GM13977 (cell line): ENCODE measurements at places on chromosomes 5 and 9.

DNA sequence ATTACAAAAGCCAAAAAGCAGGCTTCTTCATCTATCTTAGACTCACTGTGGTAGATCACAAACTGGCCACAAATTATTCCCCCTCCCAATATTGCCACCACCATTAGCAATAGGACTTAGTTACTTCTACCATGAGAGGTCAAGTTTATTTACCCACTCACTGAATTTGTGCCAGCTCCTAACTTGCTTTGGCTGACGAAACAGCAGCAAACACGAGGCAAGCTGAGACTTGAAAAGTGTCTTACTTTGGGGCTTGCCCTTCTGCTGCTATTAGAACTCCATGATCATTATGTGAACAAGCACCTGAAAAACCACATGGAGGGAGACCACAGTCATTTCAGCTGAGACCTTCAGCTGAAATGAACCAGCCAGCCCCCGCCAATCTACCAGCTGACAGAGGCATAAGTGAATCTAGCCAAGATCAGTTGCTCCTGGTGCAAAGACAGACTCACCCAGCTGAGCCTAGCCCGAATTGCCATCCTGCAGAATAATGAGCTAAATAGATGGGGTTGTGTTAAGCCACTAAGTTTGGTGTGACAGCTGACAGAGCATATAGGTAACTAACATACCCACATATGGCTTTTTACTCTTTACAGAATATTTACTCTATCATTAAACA lies 5.7 kb downstream of the WDR41 start:
- no peak for DNase-seq

- no peak for DNase-seq
Measured at GRCh38 chr9:121424024-121424432, 54.0 kb upstream of the STOM start.

- DNase-seq: peak; percentile 85
Measured at GRCh38 chr9:128361986-128362646, 9.1 kb upstream of the URM1 start.

DNA sequence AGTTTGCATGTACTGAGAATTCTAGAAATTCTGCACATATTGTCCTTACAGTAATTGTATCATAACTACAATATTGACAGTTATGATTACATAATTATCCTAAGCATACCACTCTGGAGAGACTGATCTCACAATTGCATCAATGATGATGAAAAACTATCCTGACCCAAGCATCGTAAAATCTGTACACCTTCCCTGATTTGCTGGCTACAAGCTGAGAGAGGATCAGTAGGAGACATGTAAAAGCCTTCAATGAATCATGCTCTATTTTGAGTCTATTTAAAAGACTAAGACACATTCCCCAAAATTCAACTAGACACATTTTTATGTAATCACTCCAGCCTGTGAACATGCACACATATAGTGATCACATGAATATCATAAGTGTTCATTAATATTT lies 1833.8 kb downstream of the EFNA5 start:
- DNase-seq: no peak

DNA sequence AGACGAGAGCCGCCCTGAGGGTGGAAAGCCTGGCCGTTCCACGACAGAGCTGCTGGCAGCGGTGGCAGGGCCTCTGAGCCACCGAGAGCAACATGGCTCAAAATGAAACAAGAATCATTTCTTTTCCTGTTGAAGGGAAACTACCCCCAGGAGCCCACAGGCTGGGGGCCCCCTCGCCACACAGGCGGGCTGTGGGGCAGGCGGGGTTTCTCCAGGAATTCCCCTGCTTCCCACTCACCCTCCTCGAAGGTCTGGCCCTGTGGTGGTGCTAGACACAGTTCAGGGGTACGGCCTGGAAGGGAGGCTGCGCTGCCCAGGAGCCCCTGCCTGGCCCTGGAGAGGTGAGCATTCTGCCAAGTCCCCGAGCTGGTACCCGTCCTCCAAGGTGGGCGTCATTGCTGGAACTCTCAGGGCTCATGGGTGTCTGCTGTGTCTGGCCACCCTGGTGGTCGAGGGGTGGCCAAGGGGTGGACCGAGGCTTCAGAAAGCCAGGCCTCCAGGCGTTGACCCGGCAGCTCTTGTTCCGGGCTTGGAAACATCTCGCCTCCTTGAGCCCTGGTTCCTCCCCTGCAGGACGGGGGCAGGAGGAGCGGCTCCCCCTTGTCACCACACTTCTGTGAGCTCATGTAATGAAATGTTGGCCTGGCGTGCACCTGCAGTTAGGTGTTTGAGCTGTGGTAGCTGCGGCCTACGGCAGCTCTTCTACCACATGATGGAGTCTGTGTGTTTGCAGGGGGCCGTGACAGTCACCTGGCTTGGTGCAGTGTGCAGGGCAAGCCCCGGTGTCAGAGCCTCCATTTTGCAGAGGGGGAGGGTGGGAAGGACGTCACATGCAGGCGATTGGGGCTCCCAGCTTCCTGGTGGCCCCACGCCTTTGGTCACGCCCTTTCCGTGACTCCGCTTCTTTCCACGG lies 65.3 kb downstream of the RXRA start:
- DNase-seq: peak; percentile 79

GRCh38 chr5:22598796-22599195 lies 254.3 kb downstream of the CDH12 start:
- DNase-seq: no peak

DNA sequence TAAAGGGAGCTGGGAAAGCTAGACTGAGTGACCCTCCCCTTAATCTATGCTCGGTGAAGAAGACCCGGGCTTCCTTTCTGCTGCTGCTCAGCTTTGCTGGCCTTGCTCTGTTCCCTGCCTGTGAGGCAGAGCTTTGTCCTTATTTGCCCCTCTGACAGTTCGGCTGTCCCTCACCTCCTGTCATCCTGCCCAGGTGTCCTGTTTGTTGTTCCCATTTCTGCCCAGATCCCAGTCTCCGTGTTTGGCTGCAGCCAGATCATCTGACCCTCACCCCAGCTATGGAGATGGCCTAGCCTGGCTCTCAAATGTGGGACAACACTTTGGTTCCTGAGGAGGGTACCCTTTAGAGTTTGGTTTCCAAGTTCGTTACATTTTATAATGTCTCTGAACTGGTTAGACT lies 20.2 kb downstream of the OTULIN start:
- DNase-seq: no peak

DNA sequence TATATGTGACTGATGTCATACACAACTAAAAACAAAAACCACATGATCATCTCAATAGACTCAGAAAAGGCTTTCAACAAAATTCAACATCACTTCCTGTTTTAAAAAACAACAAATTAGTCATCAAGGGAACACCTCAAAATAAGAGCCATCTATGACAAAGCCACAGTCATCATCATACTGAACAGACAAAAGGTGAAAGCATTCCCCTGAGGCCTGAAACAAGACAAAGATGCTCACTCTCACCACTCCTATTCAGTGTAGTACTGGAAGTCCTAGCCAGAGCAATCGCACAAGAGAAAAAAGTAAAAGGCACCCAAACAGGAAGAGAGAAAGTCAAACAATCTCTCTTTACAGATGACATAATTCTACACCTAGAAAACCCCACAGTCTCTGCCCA lies 893.5 kb upstream of the EDIL3 start:
- peak; percentile 7 for DNase-seq

DNA sequence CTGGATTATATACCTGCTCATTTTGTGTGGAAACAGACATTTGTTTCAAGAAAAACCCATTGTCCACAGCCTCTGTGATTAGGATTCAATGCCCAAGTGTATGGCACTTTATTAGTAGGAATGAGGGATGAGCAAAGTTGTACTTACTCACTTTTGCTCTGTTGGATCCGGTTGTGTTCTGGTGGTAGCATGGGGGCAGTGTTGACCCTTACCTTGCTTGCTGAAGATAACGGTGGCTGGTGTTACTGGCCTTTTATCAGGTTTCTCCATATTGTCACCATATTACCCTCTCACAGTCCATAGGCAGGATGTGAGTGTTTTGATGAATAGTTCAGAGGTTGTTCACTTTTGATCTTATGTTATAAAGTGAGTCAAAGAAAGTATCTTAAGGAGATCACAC lies 42.7 kb upstream of the NUDT12 start:
- no peak for DNase-seq

GRCh38 chr9:107100591-107100990 lies 182.5 kb upstream of the RAD23B start:
- no peak for DNase-seq

DNA sequence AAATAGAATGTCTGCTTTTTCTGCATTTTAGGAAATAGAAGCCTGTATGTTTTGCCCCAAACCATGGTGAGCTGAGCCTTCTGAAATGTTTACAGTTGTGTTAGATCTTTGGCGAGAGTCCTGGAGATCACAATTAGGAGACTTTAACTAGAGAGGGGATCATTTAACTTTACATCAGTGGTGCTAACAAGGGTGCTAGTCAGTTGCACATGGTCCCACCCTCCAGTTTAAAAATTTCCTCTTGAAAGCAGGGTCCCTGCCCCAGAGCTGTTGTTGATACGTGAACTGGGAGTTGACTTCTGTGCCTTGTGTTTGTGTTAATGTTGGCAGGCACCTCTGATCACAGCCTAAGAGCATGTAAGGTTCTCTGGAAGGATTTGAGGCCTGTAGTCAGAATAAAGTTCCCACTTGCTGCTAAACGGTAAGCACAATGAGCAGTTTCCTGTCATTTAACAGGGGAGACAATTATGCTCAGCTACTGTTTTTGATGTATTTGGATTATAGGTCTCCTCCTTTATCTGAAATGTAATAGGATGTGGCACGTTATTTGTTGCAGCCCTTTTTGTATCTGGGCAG lies 43.7 kb downstream of the RASGRF2 start:
- DNase-seq: no peak

DNA sequence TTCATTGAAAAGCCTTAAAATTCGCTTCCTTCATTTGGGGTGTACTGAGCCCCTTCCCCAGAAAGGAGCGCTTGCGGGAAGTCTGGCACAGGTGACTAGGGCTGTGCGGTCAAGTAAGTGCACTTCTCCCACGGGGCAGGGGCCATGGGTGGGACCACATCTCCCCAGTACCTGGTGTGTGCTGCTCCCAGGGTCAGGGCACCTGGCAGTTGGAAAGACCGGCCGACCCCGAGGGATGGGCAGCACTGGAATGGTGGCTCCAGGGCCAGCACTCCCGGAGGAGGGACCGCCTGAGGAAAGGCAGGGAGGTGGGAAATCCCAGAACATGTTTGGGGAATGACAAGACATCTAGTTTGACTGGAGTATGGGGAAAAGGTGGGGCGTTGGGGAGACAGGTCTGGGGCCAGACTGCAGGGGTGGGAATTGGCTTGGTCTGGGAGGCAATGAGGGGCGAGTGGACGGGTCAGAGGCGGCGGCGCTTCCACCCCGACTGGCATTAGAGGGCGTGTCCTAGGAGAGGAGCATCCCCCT lies 727 bp upstream of the GLIPR2 start:
- no peak for DNase-seq

- no peak for DNase-seq
Measured at GRCh38 chr9:14238518-14238917, 75.4 kb downstream of the NFIB start.

- DNase-seq: no peak
Measured at GRCh38 chr9:133066181-133066983, 4.6 kb downstream of the CEL start.

GRCh38 chr9:78493166-78493742 lies 196.3 kb downstream of the PSAT1 start:
- DNase-seq: no peak

- DNase-seq: no peak
Measured at GRCh38 chr5:100654895-100655294, 119.7 kb downstream of the FAM174A start.

DNA sequence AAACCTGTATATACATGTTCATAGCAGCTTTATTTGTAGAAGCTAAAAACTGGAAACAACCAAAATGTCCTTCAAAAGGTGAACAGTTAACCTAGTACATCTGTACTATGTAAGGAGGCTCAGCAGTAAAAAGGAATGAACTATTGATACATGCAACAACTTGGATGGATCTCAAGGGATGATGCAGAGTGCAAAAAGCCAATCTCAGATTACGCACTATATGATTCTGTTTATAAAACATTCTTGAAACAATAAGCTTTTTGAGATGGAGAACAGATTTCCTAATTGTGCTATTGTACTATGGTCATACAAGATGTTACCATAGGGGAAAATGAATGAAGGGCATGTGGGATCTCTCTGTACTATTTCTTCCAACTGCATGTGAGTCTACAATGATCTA lies 88.9 kb downstream of the PAM start:
- DNase-seq: no peak

DNA sequence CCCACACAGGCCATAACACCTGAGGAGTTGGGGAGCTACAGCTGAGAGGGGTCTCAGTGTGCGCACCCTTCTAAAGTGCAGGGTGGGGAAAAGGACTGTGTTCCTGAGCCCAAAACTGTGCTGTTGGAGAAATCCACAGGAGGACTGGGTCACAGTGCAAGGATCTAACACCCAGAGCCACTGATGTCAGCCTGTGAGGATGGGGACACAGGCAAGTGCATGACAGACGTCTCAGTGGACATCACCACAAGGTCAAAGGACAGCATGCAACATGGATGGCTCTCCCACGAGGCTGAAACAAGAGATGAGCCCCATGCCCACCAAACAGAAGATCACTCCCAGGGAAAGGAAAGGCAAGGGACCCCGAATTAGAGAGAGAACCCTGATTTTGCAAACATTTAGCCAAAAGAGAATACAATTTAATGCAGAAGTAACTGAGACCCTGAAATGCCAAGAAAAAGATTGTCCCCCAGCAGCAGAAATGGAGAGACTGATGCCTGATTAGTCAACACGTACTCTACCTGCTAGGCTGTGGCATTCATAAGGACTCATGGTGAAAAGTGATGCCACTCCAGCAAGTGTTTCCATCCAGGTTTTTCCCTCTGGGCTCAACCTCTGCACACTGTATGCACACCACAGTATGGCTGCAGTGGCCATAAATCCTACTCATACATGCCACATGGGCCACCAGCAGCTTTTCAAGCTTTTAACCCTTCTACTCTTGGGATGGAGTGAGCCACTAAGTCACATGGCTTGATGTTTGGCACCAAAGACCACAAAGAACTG lies 14.2 kb downstream of the KLF9 start:
- DNase-seq: no peak

GRCh38 chr5:105371169-105371568 lies 1808.6 kb upstream of the NUDT12 start:
- no peak for DNase-seq

DNA sequence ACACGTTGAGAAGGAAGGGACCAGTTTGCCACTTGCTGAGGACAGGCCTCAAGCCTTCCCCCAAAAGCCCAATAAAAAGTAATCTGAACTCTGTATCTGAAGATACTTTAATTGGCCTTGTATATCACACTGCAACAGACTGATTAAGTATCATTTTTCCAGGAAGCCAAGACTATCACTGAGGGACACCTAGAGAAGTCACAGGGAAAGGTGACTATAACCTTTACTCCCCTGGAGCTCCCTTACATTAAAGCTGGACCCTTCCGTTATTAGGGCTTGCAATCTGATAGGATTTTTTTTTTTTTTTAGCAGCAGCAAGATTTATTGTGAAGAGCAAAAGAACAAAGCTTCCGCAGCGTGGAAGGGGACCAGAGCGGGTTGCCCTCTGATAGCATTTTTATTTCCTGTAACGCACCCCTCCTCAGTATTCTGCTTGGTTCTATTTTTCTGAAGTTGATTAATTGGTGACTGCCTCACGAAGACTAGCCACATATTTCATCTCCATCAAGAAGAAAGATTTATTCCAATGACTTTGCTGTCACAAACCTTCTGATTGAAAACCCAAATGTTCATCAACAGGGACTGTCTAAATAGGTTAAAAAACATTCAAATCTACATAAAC lies 2.7 kb downstream of the CDC14B start:
- no peak for DNase-seq

GRCh38 chr5:123671042-123671441 lies 159.1 kb downstream of the CSNK1G3 start:
- peak; percentile 34 for DNase-seq

GRCh38 chr5:94992325-94992724 lies 292.6 kb downstream of the MCTP1 start:
- no peak for DNase-seq

- DNase-seq: no peak
Measured at GRCh38 chr9:86402591-86402990, 48.4 kb upstream of the TUT7 start.
